ENCODE measurements at places on chromosomes 7 and 10.
A peak's percentile ranks its signal among the peaks of the same experiment; 100 is the strongest.

- no peak for DNase-seq
Measured at GRCh38 chr10:73205081-73205480, 37.2 kb downstream of the FAM149B1 start.

DNA sequence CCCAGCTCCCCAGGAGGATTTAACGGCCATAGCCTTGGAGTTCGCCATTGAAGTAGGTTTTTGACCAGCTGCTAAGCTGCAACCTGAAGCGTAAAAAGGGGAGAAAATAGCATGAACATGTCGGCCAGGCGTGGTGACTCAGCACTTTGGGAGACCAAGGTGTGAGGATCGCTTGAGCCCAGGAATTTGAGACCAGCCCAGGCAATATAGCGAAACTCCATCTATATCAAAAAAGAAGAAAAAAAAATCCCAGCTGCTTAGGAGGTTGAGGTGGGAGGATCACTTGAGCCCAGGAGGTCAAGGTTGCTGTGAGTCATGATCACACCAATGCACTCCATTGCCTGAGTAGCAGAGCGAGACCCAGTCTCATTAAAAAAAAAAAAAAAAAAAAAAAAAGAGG is 32.2 kb upstream of the MCU start:
- DNase-seq, result no peak

- DNase-seq, result no peak
Measured at GRCh38 chr10:125772864-125773180, 2.8 kb downstream of the MMP21 start.

DNA sequence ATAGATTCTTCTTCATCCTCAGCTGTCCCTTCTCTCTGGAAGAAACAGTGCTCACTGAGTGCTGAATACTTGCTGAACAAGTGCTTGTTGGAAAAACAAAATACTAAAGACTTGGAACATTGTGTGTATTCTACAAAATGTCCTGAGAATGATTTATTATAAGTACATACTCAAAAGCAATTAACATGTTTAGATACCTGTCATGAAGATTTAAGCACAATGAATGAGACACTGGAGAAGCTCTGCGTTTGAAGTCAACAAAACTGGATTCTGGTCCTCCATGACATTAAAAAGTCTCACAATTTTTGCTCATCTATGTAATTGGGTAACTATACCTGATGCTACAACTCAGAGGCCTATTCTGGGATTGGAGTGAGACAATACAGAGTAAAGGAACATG is 34.8 kb upstream of the LAMB1 start:
- DNase-seq, result no peak

GRCh38 chr7:103560136-103560535 is 114.1 kb upstream of the SLC26A5 start:
- DNase-seq, result no peak

DNA sequence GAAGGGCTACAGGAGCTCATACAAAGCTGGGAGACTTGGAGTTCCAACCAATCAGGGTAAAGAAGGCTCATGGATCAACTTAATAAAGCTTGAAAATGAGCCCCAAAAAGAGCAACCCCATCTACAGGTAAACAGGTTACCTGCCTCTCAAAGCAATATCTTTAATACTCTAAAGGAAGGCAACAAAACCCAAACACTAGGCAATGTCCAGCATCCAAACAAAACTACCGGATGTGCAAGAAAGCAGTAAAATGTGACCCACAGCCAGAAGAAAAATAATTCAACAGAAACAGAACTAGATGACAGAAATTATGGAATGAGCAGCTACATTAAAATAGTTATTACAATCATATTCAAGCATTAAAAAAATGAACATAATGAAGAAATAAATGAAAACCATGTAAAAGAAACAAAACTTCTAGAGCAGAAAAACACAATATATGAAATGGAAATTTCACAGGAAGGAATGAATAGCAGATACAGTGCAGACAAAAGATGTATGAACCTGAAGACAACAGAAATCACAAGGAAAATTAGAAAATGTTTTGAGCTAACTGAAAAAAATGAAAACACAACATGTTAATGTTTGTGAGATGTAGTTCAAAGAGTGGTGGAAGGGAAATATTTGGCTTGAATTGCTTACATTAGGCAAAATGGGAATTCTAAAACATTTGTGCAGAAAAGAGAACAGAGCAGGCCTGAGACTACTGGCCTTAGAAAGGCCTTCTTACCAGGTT is 30.5 kb upstream of the ZMIZ1 start:
- no peak for DNase-seq

GRCh38 chr7:112052993-112053736 is 153.0 kb downstream of the DOCK4 start:
- no peak for DNase-seq

- DNase-seq, result no peak
Measured at GRCh38 chr10:61136139-61136538, 192.2 kb upstream of the RHOBTB1 start.

- no peak for DNase-seq
Measured at GRCh38 chr10:58782876-58783851, 270.5 kb downstream of the BICC1 start.

- no peak for DNase-seq
Measured at GRCh38 chr7:70890147-70890969, 241.6 kb upstream of the GALNT17 start.

- peak; percentile 81 for DNase-seq
Measured at GRCh38 chr10:97234400-97234799, 48.6 kb upstream of the SLIT1 start.

DNA sequence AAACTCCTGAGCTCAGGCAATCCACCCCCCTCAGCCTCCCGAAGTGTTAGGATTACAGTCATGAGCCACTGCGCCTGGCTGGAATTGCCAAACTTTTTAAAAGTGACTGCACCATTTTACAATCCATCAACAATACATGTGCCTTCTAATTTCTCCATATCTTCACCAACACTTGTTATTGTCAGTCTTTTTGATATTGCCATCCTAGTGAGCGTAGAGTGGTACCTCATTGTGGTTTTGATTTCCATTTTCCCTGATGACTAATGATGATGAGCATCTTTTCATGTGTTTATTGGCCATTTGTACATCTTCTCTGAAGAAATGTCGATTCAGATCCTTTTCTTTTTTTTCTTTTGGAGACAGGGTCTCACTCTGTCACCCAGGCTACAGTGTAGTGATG is 21.7 kb upstream of the STRIP2 start:
- no peak for DNase-seq

DNA sequence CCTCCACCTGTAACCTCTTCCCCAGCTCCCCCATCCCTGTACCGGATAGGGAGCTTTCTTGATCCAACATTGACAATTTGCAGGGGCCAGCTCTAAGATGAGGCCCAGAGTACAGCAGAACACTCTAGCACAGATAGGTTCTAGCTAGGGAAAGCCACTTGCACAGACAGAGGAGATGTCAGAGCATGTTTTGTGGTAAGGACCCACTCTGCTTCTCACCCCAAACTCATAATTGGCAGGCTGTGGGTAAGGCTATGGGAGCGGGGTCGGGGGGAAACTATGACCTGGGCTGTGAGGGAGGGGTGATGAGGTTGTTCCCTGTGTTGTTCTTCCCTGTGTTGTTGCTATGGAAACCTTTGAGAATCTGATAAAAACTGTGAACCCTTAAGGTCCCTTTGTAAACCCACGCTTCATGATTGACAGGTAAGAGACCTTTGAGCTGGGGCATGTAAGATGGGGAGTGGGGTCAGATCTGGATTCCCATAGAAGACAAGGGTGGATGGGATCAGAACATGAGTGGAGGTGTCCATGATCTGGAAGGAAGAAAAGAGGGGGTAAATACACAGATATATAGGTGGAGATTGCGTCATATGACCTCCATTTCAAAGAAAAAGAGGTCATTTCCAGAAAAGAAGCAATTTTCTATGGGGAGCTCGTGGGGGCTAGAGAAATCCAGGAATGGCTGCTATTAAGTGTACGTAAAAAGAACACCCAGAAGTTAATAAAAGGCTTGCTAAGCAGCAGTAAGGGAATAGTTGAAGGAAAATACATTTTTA is 4.0 kb downstream of the CALD1 start:
- DNase-seq, result no peak

GRCh38 chr10:68900427-68901104 is 549 bp upstream of the DDX50 start:
- DNase-seq, result no peak

- DNase-seq, result no peak
Measured at GRCh38 chr10:70087616-70088307, 35.1 kb downstream of the MACROH2A2 start.

GRCh38 chr7:25770670-25771069 is 381.3 kb upstream of the NFE2L3 start:
- no peak for DNase-seq

GRCh38 chr10:22554461-22555182 is 159.8 kb downstream of the PIP4K2A start:
- no peak for DNase-seq

- DNase-seq, result no peak
Measured at GRCh38 chr7:11642841-11643240, 189.2 kb downstream of the THSD7A start.

DNA sequence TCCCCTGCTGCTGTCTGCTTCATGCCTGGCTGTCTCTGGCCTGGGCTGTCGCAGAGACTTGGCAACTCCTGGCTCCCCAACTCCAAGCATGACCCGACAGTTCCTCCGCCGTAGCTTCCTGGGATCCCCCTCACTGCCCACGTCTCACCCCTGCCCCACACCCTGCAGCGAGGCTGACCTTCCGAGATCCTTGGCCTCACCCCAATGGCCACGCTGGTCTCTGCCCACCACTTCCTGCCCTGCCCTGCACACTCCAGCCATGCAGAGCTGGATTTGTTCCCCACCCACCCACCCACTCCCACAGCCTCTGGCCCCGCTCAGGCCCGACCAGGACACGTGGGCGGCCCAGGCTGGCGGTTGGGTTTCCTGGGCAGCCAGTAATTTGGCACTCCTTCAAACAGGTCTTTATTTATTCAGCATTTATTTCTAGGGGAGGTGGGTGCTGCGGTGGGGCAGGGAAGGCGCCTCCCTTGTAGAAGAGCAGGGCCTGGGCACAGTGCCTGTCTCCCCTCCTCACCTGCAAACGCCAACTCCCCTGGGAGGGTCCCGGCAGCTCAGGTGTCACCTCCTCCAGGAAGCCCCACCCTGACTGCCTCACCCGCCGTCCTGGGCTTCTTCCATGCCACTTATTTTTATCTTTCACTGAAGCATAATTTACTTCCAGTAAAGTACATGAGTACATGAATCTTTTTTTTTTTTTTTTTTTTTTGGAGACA is 25.5 kb downstream of the GTF2IRD1 start:
- no peak for DNase-seq

- peak; percentile 73 for DNase-seq
Measured at GRCh38 chr7:17369691-17370426, 71.4 kb downstream of the AHR start.

- DNase-seq, result no peak
Measured at GRCh38 chr10:129174232-129175014, 292.6 kb upstream of the MGMT start.

DNA sequence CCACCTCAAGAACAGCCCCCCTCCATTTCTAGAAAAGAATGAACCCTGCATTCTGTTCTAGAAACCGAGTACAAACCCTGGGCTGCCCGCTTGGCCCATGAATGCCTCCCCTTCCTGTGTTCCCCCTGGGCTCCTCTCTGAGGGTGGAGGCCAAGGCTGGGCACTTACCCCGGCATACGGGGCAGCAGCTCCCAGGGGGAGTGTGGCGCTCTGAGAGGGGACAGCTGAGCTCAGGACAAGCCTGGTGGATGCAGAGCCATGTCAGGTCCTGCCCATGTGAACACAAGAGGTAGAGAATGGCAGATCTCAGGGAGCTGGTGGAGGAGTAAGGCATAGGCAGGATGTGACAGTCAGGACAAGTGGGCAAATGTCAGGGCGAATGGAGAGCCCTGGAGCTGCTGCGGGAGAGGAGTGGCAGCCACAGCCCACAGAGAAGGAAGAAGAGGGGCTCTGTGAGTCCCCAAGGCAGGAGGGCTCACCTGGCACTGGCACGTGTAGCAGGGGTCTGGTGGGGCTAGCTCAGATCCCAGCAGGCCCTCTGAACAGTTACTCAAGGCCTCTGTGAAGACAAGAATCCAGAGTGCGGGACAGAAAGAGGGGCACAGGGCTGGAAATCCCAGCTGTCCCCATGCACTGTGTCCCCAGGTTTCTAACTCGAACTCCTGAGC is 18.9 kb downstream of the ATP6V1F start:
- no peak for DNase-seq

- DNase-seq, result no peak
Measured at GRCh38 chr7:130276796-130277762, 10.4 kb downstream of the CPA2 start.

DNA sequence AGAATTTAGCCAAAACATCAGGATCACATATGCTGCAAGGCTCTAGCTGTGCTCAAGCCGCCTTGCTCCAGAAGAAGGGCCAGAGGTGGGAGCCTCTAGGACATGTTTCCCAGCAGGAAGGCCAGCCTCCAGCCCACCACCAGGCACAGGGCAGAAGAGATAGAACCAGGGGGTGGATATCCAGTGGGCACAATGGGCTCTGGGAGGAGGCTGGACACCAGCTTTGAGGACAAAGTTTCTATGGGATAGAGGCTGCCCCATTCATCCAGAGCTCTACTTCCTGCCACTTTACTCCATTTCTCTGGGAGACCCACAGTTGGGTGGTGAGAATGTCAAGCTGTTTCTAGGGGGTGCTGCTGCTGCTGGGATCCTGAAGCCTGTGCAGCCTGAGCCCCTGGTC is 77.1 kb downstream of the ARHGAP22 start:
- no peak for DNase-seq

- DNase-seq, result no peak
Measured at GRCh38 chr7:4127909-4128560, 554.1 kb upstream of the FOXK1 start.

Data from Kasumi-1 (cell line).